NCI-H2081 (cell line): ENCODE measurements at places on chromosomes 16 and 17.

DNA sequence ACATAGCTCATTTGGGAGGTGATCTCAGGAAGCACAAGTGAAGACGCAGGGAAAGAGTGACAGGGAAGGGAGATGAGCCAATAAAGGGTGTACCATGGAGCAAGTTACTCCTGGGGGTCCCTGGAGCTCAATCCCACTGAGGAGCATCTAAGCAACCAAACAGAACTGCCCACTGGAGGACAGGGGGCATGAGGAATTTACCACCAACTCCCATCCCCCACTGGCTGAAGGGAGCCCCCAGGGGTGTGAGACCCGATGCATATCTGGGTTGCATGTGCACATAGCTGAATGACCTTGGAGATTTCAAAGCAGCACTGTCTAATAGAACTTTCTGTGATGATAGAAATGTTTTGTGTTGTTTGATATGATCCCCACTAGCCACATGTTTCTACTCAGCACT, 29.6 kb downstream of the C16orf82 start:
- no peak for DNase-seq

DNA sequence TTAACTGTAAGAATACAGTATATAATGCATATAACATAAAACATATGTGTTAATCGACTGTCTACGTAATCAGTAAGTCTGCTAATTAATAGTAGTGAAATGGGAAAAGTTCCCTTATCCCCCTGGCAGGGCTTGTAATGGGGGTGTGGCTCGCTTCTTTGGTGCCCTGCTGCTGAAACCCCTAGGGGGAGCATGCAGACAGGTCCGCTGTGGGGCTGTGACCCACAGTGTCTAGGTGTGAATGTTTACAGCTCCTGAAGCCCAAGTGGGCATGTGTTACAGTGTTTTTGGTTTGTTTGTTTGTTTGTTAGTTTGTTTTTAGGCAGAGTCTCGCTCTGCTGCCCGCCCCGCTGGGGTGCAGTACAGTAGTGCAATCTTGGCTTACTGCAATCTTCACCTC, 495.7 kb downstream of the SHISA9 start:
- no peak for DNase-seq

GRCh38 chr16:89023151-89023551, 46.1 kb upstream of the CBFA2T3 start:
- DNase-seq = no peak

- DNase-seq = no peak
Measured at GRCh38 chr17:50816771-50817751, 18.3 kb upstream of the WFIKKN2 start.

- DNase-seq = no peak
Measured at GRCh38 chr17:71978435-71978834, 142.4 kb upstream of the SOX9 start.

- DNase-seq = no peak
Measured at GRCh38 chr17:82846061-82846691, 6.4 kb upstream of the ZNF750 start.

DNA sequence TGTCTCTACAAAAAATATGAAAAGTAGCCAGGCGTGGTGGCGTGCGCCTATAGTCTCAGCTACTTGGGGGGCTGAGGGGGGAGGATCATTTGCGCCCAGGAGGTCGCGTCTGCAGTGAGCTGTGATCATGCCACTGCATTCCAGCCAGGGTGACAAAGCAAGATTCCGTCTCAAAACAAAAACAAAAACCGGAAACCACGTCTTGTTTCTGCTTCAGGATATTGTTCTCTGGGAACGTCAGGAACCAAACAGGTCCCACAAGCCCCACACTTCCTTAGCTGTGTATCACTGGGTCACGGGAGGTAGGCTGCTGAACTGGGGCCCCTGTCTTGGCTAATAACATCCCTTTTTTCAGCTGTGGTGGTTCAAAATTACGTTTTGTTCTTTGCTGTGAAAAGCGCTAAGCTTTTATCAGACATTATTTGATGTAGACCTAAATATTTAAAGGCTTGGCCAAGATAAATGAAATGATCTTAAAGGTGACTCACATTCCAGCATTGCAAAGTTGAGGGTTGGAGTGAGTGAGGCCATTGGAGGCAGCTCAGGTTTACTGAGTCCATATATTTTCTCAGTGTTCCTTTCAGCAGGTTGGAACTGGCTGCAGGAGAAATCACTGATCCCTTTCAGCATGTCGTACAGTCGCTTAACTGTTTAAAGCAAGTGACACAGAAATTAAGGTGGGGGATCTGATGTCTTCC, 16.4 kb upstream of the SEC14L1 start:
- no peak for DNase-seq

DNA sequence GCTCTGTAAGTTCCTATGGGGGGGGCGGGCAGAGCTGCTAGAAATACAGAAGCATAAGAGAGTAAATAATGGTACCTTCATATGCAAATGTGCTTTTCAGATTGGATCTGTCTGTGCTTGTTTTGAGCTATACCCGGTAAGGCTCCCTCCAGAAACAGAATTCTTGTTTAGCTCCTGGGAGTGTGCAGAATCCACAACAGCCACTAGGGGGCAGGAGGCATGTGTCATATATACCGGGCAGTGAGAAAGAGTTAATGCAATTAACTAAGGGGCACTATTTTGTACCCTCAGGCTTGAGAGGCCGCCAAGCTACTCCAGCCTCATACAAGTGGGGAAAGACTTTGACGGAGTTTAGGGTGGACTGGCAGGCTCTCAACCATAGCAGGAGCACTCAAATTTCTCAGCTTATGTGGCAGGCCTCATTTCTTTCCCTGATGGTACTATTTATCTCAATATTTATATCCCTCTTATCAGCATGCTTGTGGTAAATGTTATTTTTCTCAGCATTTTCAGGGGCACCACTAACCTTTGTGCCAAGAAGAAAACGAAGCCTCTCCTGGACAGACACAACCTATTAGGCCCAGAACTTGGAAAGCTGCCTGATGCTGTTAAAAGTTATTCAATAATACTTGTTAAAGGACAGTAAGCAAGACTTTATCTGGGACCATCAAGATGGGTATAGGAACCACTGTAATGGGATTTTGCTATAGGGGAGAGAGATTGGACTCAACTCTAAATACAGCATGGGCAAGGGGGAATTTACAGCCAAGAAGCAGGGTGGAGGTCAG, 10.7 kb upstream of the CENPV start:
- DNase-seq = peak; percentile 56

GRCh38 chr16:72311426-72311825, 139.5 kb upstream of the PMFBP1 start:
- DNase-seq = no peak

GRCh38 chr16:15855704-15856003, 1.2 kb downstream of the MYH11 start:
- no peak for DNase-seq

DNA sequence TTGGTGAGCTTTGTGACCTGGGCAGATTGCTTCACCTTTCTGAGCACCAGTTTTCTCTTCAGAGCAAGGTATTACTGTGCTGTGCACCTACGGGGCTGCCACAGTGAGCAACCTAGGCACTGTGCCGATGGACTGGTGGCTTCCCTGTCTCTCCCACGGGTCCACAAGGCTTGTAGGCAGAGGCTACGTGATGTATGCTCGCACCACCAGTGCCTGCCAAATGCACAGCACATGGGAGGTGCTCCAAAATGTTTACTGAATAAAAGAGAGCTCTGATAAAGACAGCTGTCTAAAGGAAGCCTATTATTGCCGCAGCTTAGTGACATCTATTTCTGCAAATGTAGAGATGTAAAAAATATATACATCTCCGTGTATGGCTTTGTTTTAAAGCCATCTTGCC, 139.2 kb downstream of the CDK5R1 start:
- DNase-seq = peak; percentile 94

GRCh38 chr16:14309001-14309886, 238.1 kb downstream of the MRTFB start:
- DNase-seq = no peak

- DNase-seq = no peak
Measured at GRCh38 chr17:79562192-79562930, 48.5 kb downstream of the RBFOX3 start.

DNA sequence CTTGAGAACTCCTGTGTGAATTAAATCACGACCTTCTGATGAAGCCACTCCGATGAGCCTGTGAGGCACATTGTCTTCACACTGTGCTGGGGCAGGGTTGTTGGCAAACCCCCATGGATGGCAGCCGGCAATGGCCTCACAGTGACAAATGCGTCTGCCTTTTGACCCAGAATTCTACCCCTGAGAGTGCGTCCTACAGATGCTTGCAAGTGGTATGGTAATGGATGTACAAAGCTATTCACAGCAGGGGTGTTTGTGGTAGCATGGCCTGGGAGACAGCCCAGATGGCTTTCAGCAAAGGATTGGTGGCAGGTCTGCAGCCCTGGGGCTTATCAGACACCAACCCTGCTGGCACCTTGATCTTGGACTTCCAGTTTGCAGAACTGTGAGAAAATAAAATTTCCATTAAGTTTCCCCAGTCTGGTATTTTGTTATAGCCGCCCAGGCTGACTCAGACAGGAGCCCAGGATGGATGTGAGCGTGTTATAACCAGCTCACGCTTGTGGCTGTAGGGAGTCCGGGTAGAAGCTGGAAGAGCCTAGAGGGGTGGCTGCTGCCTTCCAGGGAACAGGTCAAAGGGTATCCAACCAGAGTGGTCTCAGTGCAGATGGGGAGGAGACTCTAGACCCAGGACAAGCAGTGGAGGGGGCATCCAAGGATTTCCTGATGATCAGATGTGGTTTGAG, 10.1 kb downstream of the AFMID start:
- DNase-seq = no peak

GRCh38 chr16:6672507-6672906, 660.1 kb upstream of the RBFOX1 start:
- DNase-seq = no peak

DNA sequence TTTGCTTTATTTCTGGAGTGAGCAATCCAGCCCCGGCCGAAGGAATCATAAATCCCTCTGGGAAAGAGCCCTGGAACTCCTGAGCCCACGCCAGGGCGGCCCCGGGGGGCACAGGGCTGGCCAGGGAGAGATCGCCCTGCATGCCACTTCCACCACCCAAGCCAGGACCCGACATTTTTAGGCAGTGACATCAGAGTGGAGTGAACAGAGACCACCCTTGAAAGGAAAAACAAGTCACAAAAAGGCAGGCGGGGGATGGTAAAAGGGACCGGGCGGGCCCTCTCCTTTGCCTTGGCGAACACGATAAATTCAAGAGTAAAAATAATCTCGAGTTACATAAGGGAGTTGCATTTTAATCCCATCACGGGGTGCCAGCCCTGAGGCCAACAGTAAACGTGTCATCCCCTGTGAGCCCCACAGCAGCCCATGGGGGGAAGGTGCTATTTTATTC, 284.1 kb downstream of the C16orf95 start:
- no peak for DNase-seq

GRCh38 chr16:3597226-3597625, 14.2 kb downstream of the SLX4 start:
- DNase-seq = no peak

- no peak for DNase-seq
Measured at GRCh38 chr16:9647981-9648701, 534.1 kb downstream of the GRIN2A start.

GRCh38 chr16:24270721-24271442, 14.7 kb downstream of the CACNG3 start:
- DNase-seq = no peak

DNA sequence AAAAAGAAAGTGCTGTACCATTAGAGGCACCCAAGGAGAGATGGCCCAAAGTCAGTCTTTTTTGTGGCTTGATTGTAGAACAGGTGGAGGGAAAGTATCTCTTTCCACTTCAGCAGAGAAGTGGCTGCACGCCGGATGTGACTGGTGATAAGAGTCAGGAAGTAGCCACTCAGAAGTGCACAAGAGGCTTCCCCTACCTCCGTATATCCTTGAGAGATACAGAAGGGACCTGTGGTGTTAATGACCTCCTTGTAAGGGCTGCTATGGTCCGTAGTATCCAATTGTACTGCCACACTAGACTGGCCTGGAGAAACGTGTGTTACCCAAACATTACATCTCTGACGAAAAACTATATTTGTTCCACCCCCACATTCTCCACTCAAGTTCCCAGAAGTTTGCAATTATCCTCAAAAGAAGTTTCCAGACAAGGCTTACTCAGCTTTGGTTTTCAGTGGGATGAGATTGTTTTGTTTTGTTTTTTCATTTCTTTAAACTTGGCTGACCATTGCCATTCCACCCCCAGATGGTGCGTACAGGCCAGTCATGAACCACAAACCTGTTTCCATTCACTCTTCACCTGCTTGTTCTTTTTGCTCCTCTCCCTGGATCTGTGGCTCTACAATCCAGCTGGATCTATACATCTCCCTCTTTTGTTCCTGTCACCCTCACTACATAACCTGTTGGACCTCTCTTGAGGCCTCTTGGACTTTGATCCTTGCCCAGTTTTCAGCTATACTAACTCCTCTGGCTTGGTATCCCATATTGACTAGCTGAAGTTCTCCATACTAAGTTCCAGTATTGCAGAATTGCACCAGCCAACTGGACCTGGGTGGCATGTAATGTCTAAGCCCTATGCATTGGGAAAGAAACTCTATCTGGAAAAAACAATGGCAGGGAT, 20.7 kb upstream of the MED13 start:
- no peak for DNase-seq

- no peak for DNase-seq
Measured at GRCh38 chr16:10741844-10742243, 1.8 kb upstream of the NUBP1 start.

DNA sequence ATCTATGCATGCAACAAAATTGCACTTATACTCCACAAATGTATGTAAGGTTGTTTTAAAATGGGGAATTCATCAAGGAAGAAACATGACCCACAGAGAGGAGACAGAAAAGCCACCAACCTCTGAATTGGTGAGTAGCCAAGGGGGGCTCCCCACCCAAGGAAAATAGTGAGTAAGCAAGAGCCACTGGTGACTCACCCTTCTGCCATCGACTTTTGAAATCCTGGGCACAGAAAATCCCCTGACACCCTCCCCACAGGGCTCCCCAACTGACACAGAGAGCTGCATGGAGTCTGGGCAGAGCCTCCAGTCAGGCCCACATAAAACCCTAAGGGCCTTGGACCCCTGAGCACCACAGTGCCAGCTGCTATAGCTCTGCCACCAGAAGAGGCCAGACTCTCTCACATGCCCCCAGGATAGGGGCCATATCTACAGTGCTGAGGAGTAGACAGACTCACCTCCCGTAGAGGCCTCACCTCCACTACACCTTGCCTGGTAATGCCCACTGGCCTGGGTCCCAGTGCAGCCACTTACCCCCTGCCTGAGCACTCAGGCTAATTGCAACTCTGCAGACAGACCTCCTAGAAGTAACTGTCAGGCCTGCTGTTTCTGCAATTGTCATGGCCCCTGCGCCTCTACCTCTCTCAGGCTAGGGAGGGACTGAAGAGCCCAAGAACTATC, 244.7 kb upstream of the WSB1 start:
- DNase-seq = no peak

DNA sequence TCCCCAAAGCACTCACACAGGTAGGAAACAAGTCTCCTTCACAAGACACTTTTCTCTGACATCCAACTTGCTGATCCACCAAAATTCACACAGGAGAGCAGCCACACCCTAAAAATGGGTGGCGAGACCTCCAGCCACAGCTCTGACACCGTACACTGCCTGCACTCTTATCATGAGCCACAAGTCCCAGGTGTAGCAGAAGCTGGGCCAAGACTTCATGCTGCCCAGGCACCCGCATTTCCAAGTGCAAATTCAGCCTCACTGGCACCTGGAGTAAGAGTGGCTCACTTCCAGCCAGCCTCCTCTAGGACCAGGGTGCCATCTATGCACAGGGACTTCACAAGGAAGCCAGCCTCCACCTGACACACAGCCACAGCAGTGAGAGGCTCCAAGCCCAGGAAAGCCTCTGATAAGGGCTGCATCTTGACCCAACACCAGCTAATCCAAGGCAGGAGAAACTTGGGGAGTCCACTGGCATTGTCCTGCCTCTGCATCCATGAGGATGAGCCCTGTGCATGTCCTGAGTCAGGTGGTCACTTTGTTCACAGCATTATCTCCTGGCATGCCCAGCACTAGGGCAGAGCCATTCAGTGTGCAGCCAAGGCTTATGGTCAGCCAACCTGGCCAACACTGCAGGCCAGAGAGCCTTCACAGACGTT, 2.6 kb upstream of the ZNF768 start:
- DNase-seq = no peak
